ENCODE measurements at places on chromosomes 5 and 9. TPM values are rescaled to one million over a fixed set of nuclear protein-coding genes. Genes with fewer than 3 reads are reported as not detected.

GRCh38 chr9:101445353-101446029 lies 9.9 kb upstream of the ALDOB start:
- no peak for DNase-seq

Gene CDC26
- total RNA-seq = 24.4 TPM

- no peak for DNase-seq
Measured at GRCh38 chr5:153130296-153130695, 360.2 kb upstream of the GRIA1 start.

- DNase-seq = no peak
Measured at GRCh38 chr5:20559845-20560244, 571.8 kb upstream of the CDH18 start.

DNA sequence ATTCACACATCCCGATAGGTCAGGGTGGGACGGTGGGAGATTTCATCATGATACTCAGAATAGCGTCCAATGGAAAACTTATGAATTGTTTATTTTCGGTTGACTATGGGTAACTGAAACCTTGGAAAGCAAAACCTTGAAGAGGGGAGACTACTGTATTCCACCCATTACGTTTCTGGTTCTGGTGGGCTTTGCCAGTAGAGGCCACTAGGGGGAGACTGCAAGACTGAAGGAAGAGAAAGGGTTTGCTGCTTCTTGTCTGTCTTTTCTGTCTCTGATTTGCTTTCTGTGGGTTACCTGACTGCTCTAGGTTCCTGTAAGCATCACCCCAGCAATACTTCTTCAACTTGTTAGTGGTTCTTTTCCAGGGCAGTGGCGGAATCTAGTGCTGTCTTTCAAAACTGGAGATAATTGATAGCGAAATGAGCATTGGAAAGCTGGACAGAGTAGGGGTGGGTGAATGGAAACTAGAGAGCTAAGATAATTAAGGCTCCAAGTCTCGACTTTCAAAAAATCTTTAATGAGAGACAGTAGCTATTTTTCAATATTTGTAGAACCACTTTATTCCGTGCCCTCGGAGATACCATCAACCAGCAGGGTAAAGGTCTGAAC lies 27.0 kb downstream of the GRIN3A start:
- DNase-seq = no peak

DNA sequence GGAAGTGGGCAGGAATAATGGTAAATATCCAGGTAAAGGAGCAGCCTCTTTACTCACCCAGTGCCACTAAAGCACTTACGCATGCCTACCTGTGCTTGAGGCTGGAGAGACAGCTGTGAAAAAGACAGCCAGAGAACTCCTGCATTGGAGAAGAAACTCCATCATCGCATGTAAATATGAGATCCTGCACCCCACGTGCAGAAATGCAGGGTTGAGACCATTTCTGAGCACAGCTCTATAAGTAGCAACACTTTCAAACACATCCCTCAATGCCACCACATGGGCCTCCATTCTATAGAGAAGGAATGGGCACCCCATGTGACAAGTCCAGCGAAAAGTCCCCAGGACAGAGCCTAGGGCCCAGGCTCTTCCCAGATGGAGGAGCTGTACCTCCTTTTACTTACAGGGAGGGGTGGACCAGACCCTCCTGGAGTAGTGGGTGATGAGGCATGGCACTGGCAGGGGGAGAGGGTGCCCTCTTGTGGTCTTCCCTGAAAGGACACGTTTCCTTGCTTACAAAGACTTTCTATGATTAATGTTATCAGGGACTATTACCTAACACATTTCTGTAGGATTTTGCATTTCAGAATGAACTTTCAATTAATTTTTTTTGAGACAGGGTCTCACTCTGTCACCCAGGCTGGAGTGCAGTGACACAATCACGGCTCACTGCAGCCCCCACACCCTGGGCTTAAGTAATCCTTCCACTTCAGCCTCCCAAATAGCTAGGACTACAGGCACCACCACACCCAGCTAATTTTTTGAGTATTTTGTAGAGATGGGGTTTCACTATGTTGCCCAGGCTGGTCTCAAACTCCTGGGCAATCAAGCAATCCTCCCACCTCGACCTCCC lies 55.3 kb upstream of the IL17B start:
- DNase-seq = peak; percentile 82

Gene PCDHGA10
- 7.7 TPM for total RNA-seq

DNA sequence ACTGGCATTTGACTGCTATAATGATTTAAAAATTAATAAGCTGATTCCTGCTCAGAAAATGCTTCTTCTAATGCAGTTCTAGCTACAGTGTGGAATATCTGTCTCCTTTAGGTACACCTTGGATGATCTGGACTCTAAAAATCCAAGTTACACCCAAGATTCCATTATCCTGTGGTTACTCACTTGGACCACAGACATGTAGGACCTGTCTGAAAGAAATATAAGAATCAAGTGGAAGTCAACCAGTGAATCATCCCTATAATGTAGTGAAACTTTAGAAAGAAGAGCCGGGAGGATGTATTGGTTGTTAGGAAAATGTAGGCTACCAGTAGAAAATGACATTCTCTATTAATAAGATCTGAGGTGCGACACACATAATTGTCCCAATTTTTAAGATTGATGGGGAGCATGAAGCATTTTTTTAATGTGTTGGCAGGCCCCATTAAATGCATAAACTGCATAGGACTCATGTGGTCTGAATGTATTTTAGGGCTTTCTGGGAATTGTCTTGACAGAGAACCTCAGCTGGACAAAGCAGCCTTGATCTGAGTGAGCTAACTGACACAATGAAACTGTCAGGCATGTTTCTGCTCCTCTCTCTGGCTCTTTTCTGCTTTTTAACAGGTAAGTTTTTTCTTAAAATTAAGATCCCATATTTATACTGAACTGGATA lies at the start of gene SPINK6:
TSS of gene SPINK6 (plus strand) at position 512 of the 673 bp plus-strand sequence. CDS start at position 567, 55 bp downstream.
- no peak for DNase-seq

DNA sequence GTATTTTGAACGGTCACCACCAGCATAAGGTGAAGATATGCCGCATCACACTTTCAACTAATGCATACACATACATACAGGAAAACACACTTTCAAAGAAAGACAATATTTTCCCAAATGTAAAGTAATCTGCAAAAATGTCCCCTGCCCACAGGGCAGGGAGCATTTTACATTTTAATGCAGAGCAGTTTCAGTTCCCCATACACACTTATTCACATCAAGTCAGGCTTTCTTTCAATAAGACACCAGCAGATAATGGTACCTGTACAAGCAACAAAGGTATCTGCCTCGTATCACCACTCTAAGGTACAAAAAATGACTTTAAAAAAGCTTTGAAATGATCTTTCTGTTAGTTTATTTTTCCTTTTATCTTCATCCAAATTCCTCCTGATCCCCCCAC lies 247.1 kb upstream of the CCNG1 start:
- no peak for DNase-seq

- DNase-seq = no peak
Measured at GRCh38 chr5:67806654-67807438, 408.7 kb upstream of the PIK3R1 start.

DNA sequence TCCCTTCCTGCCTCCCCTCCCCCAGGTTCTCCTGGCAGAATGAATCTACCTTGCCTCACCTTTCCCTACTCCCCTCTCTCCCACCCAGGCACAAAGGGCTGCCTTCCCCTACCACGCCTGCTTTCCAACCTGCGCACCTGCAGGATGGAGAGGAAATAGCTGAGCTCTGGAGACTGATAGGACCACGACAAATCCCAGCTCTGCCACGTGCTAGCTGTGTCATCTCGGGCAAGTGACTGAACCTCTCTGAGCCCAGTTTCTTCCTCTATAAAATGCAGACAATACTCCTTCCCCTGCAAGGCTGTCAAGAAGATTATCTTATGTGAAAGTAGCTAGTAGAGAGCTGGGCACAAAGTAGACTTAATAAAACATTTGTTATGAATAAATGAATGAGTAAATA lies 31.2 kb upstream of the PTGS1 start:
- no peak for DNase-seq

Gene DBH
- total RNA-seq = not detected

GRCh38 chr9:121634329-121635261 lies 16.8 kb upstream of the DAB2IP start:
- no peak for DNase-seq

DNA sequence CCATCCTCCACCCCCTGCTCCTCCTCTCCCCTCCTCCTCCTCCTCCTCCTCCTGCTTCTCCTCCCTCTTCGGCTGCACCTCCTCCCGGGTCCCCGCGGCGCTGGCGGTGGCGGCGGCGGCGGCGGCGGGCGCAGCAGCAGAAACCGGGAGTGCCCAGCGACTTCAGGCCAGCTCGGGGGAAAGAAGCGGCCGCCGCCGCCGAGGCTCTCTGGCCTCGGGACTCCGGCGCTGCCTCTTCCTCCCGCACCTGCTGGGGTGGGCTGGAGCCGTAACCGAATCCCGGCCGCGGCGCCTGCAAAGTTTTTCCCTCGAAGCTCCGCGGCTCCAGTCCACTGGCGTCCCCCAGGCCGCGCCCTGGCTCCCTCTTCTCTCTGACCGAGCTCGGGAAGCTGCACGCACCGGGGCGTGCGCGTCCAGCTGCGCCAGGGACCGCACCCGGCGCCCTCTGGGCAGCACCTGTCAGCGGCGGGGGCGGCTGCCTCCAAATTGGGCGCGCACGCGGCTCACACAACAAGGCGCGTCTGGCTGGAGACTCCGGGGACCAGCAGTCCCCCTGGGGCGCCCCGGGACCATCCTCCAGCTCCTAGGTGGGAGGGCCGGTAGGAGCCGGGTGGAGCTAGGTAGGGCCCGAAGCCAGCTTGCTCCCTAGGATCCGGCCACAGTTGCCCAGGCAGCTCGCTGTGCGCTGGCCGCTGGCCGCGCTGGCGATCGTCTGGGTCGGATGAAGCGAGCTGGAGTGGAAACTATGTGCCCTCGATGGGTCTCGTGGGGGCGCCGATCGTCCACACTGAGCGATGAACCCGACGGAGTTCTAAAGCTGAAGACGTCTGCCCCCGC lies at the start of gene MCTP1:
TSS of gene MCTP1 (minus strand) at position 523 of the 837 bp plus-strand sequence.
- DNase-seq = no peak

- DNase-seq = no peak
Measured at GRCh38 chr9:83441390-83441789, 96.8 kb downstream of the FRMD3 start.

Gene C1QTNF2
- total RNA-seq = 0.88 TPM

Gene TMEM171
- 73.9 TPM for total RNA-seq

Gene PCDH1
- total RNA-seq = 167 TPM

Gene GRPEL2
- 6.3 TPM for total RNA-seq

DNA sequence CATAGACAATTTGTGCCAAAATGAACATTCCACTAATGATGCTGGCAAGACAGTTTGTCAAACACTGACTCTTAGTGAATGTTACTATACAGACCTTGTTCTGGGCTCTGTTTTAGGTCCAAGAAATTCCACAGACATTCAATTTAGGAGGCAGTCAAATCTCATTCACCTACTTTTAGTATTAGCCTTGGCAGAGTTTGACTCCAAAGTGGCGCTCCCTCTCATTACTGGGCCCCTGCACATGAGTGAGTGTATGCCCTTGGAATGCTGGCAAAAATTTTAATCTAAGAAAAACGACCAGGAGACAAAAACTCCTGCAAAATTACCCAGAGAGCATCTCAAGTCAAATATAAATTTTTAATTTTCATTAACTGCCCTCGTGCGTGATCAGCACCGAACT lies 94.9 kb upstream of the SLC27A6 start:
- no peak for DNase-seq

DNA sequence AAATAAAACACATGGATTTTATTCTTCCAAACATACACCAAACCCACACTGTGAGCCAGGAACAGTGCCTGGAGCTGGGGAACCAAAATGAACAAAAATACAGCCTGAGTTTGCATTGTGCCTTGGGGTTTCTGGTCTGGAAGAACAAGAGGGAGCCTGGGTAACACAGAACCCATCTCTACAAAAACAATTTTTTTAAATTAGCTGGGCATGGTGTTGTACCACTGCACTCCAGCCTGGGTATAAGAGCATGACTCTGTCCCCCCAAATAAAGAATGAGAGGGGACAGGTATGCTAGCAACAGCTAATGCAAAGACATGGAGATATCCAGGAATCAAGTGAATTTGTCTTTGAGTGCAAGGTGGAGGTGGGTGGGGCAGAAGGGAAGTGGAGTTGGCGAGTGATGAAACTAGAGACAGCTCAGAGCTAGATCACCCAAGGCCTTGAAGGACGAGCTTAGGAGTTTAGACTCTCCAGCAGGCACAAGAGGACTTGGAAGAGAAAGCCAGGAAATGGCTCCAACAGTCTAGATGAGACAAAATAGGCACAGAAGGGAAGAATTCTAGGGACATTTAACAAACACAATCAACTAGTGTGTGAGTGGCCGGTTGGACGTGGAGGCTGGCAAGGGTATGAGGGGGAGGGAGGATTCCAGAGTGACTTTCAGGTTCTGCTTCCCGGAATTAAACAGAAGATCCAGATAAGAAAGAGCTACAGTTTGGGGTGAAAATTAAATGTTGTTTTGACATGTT lies 47.4 kb downstream of the FNBP1 start:
- peak; percentile 60 for DNase-seq

DNA sequence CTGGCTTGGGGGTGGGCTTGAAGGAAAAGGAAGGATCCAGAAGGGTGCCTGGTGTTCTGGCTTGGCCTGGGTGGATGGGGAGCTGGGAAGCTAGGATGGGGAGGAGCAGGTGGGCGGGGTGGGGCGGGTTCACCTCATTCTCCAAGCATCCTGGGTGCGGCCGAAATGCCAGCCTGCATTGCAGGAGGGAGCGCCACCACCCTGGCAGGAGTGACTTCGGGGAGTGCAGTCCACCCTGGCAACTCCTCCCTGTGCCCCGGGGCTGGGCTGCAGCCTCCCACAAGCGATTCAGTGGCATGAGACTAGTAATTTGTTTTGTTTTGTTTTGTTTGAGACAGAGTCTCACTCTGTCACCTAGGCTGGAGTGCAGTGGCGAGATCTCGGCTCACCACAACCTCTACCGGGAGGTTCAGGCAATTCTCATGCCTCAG lies 5.5 kb downstream of the TTC16 start:
- no peak for DNase-seq

DNA sequence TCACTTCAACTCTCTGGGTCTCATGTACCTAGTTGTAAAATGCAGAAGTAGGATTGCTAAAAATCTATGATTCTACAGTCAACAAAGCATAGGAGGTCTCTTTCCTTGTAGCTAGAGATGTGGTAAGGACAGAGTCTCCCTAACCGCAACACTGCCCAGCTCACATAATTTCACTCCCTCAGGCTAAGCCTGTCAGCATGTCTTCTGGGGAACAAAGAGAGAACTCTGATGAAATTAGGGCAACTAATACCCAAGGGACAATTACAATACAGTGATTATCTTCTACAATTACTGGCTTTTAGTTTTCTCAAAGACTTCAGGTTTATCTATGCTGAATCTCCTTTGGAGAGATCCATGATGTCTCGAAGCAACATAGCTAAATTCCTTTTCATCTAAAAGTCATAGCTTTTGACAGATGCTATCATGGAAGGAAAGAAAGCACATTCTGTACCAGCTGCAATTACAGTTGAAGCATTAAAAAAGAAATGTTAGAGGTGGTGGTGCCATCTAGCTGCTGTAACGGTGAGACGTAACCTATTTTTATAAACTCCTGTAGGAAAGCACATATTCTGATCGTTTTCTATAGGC lies 141.1 kb upstream of the TARS1 start:
- DNase-seq = peak; percentile 50

Gene IFNB1
- not detected for total RNA-seq

- no peak for DNase-seq
Measured at GRCh38 chr9:7579351-7579750, 220.2 kb downstream of the DMAC1 start.

Gene PIP5K1B
- total RNA-seq = 51.8 TPM

Gene ADRA1B
- 12.2 TPM for total RNA-seq

Gene PCDHB11
- total RNA-seq = 0.27 TPM

Gene ANKRD20A1
- total RNA-seq = 16.3 TPM
